ENCODE measurements at places on chromosomes 4 and X.

- DNase-seq, result peak; percentile 95
Observed at GRCh38 chr4:174654634-174655033, 132.3 kb upstream of the HPGD start.

DNA sequence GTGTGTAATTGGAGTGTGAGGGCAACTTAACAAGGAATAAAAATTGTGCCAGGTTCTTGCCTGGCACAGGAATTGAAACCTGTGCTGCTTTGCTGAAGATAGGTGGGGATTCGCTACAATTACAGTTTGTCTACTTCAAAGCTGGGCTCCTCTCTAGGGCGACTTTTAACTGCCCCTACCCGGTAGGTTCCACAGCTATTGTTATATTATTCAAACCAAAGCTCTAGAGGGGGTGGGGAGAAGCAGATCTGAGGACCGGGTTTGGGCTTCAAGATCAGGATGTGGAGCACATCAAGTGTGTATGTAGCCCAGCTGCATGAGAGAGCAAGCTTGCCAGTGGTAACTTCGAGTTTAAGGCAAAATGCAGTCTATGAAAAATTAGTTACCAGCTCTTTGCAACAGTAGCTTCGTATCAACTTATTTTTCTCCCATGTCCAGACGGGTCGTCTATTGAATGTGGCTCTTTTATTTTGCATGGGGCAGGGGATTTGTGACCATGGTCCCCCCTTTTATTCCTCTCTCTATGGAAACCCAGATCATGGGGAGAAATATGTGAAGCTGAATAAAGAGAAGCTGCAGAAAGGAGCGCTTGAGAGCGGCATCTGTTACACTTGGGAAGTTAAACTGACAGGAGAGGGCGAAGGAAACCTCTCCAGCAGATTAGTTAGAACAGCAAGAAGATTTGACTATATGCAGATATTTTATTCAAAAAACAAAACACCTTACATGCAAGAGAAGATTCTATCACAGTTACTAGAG is 3.2 kb upstream of the POU3F4 start:
- no peak for DNase-seq

DNA sequence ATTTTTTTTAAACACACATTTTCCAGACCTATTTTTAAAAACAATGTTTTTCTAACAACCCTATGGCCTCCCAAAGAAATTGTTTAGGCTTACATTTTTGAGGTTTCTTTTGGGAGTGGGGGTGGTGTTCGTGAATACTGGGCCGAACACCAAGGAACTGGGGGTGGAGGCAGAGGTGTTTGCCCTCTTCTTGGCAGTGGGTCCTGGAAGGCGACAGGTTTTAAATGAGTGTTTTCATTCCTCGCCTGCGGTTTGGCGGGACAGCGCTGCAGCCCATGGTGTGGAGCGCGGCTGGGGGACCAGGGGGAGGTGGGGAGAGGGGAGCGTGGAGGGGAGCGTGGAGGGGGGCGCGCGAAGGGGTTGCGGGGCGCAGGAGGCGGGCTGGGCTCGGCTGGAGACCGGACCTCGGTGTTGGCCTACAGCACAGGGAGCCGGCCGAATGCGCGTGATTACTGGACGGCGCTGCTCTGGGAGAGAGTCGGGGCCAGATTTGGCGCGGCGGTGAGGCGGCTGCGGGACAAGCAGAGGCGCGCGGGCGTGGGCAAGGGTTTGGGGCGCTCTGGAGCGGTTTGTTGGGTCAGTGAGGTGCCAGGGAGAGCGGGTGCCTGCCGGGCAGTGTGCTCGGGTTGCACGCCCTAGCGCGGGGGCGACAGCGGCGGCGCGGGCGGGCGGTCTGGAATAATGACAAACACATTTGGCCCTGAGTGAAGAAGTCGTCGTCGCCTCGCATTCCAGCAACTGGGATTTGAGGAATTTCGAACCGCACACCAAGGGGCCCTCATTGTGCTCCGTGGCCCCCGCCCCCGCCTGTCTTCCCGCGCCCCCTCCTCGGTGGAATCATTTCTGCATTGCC is 764 bp downstream of the PDGFRA start:
- no peak for DNase-seq

DNA sequence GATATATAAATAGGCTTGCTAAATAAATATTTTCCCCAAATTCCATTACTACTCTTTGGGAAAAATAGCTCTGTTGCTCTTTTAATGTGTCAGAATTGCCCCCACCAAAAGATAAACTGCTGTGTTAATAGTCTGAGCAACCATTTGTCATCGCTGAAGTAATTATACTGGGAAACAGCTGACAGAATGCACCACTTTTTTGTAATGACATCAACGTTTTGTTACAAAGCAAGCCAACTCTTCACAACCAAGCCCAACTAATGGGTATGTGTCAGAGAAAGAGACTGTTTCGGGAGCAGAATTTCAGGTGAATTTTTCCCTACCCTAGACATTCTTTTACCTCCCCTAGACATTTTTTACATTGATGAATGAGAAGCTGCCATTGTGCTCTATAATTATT is 405.0 kb upstream of the MAGEB18 start:
- no peak for DNase-seq

GRCh38 chr4:186161138-186161537 is 30.2 kb upstream of the CYP4V2 start:
- no peak for DNase-seq

- DNase-seq, result no peak
Observed at GRCh38 chr4:33737726-33738125, 2506.6 kb downstream of the ARAP2 start.

- no peak for DNase-seq
Observed at GRCh38 chrX:115093191-115093590, 75.8 kb upstream of the IL13RA2 start.

DNA sequence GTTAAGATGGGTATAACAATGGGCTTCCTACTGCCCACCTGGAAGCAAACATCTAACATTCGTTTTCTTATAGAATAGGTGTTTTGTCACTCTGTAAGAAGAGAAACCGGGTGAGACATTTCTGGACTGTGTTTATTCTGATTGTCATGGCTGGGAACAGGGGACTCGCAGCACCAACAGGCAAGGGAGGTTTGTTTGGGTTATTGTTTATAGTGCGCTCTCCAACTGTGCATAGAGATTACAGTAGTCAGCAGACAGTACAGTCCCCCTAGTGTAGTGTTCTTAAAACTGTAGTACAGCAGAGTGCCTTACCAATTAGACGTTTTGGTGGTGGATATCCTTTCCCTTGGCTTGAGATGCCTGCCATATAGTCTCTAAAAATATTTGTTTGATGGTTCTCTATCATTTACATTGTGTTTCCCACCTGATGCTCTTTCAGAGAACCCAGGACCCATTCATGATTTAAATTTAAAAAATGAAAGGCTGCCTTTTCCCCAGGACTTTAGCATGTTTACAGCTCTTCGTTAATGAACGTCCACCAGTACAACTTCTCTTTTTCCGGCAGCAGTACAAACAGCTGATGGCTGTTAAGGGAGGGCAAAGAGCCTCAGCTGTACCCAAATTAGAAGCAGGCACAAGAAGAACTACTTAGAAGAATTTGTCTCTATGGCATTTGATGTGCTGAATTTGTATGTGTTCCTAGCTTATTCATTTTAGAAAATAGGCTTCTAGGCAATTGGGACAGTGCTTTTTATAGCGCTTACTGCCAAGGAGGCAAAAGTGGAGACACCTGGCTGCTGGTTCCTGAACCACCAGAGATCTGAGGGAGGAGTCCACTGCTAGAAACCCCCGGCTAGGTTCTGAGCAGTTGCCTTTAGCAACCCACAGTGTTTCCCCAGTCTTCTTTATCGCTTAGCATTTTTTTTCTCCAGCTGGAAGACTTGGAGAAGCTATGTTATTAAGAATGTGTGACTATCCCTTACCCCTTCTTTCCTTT is 1.0 kb upstream of the RNF150 start:
- DNase-seq, result no peak

All from erythroblast (primary cell).